ENCODE measurements at places on chromosomes 1 and 21.

DNA sequence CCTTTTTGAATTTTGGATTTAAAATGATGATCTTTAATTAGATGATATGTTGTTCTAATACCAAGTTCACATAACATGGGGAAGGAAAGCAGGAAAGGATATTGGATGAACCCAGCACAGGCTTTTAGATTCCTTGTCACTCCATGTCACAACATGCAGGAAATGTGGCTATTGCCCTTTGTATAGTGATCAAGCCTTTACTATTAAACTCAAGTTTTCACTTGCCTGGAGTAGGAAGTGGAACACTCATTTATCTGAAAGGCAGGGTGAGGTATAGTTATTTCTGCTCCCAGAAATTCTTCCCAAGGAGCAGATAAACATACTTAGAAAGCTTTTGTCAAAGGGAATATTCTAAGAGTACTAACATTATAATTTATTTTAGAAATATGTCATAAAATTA lies 37.2 kb upstream of the BCAS2 start:
- DNase-seq, result no peak

GRCh38 chr1:204340081-204340889 lies 19.4 kb downstream of the PLEKHA6 start:
- no peak for DNase-seq

DNA sequence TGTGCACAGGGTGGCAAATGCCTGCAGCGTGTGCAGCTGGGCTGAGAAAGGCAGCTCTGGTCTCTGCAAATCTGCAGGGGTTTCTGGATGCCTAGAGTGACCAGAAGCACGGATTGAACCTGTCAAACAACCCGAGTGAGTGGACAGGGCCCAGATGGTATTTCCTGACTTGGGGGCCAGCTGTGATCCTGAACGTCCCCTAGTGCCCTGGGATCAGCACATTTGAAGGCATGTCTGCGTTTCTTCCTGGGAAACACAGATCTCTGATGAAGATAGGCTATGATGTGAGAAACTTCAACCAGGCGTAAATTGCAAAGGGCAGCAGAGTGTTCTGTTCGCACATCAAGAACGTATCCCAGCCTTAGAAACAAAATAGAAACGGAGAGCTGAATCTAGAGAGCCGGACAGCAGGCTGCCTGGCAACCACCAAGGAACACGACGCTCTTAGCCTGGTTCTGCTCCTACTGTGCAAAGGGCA lies 163.1 kb downstream of the KCNJ6 start:
- DNase-seq, result no peak

DNA sequence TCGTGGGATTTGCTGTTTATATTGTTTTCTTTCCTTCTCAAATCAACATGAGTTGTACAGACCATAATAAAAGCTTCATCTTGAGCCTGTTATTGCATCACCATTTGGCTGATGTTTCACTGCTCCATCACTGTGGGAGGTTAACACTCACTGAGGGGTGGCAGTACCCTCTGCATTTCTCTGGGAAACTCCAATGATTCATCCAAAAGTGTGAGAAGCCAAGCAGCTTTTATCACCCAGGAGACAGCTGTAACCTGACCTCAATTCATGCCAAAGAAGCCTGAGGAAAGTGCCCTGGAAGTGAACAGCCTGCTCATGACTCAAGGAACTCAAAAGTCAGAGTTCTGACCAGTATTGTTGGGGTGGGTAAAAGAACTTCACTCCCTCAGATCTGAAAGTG lies 84.1 kb downstream of the GPR88 start:
- peak; percentile 12 for DNase-seq

- DNase-seq, result peak; percentile 45
These were observed 46.3 kb downstream of the IER5 start for GRCh38 chr1:181134543-181135436.
